Esophagus squamous epithelium (tissue), 5 donors: ENCODE measurements at places on chromosomes 5 and 9.

- DNase-seq = no peak
These were observed 39.4 kb downstream of the LURAP1L start for GRCh38 chr9:12813960-12814876.

DNA sequence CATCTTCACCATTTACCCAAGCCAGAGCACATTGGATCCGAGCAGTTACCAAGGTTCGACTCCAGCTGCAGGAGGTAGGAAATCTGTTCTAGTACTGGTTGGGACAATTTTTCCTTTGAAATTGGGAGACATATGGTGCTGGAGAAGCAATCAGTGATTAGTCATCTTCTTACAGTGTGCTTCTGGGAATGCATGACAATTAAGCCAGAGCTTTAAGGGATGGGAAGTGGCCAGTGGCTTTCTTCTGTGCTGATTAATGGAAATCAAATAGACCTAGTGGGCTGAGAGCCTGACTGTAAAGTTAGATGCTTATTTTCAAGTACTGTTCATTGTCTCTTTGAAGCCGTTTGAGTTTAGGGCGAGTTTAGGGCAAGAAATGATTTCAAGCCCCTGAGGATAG is 152.1 kb downstream of the UNC13B start:
- no peak for DNase-seq

GRCh38 chr5:20524991-20525529 is 537.1 kb upstream of the CDH18 start:
- no peak for DNase-seq

DNA sequence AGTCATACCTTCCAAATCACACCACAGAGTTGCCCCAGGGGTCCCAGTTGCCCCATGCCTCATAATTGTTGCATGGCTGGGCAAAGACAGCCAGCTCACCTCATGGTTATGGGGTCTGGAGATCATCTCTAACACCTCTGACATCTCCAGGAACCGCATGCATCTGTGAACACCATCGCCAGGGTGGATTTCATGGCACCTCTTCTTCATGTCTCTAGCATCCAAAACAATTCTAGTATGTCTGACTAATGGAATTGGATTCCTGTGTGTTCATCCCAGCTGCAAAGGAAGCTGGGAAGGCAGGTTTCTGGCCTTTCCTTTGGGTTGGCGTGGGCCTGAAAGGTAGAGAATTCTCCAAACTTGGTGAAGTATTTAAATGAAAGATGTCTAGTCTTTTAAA is 122.3 kb upstream of the ABCA1 start:
- DNase-seq = no peak

DNA sequence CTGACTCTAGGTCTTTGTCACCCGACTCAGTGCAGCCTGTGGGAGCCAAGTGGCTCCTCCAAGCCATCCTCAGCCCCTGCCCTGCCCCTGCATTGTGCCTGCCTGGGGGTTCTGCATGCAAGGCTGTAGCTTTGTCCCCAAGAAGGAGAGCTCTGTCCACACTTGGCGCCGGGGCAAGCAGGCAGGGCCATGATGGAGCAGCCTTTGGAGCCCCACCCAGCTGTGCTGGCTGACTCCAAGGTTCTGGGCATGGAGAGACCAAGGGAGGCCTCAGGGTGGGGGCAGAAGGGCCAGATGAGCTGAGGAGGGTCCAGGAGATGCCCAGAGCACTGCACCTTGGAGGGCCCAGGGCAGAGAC is 226.2 kb downstream of the CACNA1B start:
- no peak for DNase-seq

- DNase-seq = no peak
These were observed 20.3 kb downstream of the FNBP1 start for GRCh38 chr9:130022566-130023143.

DNA sequence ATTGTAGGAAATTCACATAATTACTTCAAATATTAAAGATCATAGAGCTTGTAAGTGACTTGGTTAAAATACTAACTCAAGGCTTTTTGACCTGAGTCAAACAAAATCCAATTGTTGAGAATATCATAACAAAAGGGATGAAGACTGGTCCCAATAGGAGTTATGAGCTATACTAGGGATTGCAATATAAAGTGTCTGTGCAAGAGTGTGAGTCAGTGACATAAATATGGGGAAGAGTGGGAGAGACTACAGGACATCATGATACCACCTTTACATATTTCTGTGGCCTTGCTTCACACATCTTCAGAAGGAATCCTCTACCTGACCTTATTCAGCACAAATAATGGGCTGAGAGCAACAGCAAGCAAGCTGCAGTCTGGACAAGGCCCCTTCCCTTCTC is 180.9 kb upstream of the SLC24A2 start:
- no peak for DNase-seq

DNA sequence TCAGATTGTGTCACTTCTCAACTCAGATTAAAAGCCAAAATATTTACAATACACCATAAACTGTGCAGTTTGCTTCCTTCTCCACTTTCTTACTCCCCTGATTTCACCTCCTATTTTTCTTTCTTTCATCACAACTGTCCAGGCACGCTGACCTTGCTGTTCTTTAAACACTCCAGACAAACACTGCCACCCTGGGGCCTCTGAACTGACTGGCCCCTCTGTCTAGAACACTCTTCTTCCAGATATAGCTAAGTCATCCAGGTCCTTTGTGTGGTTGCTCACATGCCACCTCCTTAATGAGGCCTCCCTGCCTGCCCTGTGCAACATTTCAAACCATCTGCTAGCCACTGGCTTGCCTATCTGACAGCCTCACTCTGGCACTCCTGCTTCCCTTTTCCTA is 46.6 kb downstream of the ATG10 start:
- DNase-seq = no peak

GRCh38 chr5:167415779-167416746 is 875.4 kb upstream of the WWC1 start:
- DNase-seq = no peak

GRCh38 chr5:114097570-114097969 is 264.3 kb upstream of the KCNN2 start:
- DNase-seq = no peak

DNA sequence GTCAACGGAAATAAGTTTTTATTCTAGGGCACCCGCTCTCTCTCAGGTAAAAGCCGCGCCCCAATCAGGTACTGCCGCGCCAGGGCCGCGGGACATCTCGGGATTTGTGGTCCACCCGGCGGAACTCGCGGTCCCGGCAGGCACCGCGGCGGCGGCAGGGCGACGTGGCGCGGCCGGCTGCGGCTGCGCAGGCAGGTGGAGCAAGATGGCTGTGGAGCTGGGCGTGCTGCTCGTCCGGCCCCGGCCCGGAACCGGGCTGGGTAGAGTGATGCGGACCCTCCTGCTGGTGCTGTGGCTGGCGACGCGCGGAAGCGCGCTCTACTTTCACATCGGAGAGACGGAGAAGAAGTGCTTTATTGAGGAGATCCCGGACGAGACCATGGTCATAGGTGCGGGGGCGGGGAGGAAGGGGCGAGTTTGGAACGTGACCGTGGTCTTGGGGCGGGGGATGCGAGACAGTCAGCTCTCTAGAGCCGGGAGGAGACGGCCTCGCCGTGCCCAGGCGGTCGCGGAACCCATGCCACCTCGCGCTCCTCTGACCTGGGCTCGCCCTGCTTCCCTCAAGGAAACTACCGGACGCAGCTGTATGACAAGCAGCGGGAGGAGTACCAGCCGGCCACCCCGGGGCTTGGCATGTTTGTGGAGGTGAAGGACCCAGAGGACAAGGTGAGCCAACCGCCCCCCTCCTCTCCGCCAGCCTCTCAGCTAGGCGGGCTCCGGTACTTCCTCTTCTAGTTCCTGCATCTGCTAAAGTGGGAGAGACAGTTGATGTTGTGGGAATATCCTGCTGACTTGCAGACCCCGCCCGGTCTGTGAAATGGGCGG is at the start of gene TMED9:
Gene TMED9 (plus strand): TSS at position 194 of the 825 bp plus-strand sequence. CDS start 12 bp downstream, at position 206.
- DNase-seq = peak; percentile 58

- no peak for DNase-seq
These were observed 212.4 kb downstream of the TMEM232 start for GRCh38 chr5:110514030-110514429.

- no peak for DNase-seq
These were observed 98.8 kb upstream of the RAPGEF1 start for GRCh38 chr9:131838530-131839280.

GRCh38 chr5:143244000-143244736 is 159.3 kb downstream of the NR3C1 start:
- peak; percentile 2 for DNase-seq
